ENCODE measurements at places on chromosomes 6 and 20. TPM values are rescaled to one million over a fixed set of nuclear protein-coding genes. Genes with fewer than 3 reads are reported as not detected.

SLC12A5 gene
- total RNA-seq = not detected

FABP7 gene
- not detected for total RNA-seq

LRRC73 gene
- total RNA-seq = 0.54 TPM

PRDM13 gene
- not detected for total RNA-seq

SLC24A3 gene
- 8.3 TPM for total RNA-seq

ZNF334 gene
- total RNA-seq = 3.0 TPM

KHDC1L gene
- total RNA-seq = not detected

TDRD6 gene
- 1.8 TPM for total RNA-seq

NR2E1 gene
- not detected for total RNA-seq

WFDC12 gene
- total RNA-seq = not detected

CAGE1 gene
- total RNA-seq = not detected

GTSF1L gene
- not detected for total RNA-seq

BPIFA1 gene
- total RNA-seq = not detected
